ENCODE measurements at places on chromosomes 12 and 14. TPM values are rescaled to one million over a fixed set of nuclear protein-coding genes. Genes with fewer than 3 reads are reported as not detected.

FLVCR2 gene
- 0.50 TPM for total RNA-seq

RDH12 gene
- not detected for total RNA-seq

TMEM229B gene
- 2.3 TPM for total RNA-seq

ABCD2 gene
- total RNA-seq: 4.0 TPM

INHBC gene
- total RNA-seq: 0.16 TPM

DNA sequence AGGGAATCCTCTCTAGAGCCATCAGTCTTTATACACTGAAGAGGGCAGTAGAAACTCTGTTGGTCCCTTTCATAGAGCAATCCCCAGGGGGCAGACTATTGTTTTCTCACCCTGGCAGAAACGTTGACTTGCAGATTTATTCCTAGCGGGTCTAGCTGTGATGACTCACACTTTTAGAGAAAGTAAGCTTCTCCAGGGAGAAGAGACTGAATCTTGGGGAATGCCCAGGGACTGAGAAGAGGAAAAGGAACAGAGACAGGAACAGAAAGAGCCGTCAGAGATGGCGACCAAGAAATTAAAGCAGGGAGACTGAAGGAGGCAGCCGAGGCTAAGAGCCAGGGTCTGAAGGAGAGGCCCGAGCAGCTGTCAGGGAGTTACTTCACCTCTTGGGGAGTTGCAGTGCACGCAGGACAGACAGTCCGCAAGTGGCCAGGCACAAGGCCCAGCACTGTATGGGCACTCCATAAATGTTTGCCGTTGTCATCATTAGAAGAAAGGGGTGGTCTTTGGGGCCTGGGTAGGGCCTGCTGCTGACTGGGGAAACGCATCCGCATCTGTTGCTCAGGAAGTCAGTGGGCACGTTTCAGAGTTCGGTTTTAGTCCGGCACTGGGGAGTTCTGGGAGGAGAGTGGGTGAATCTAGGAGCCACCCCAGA lies 13.0 kb downstream of the PLEKHG6 start:
- H3K36me3 ChIP-seq: peaks cover 2% of the 10 kb centered on the region
- peak; percentile 55 for DNase-seq
- peak overlapping the region; percentile 89 for H3K27ac ChIP-seq
- no peaks in the 10 kb centered on the region for H3K27me3 ChIP-seq
- H3K4me1 ChIP-seq: peaks cover 49% of the 10 kb centered on the region

DNA sequence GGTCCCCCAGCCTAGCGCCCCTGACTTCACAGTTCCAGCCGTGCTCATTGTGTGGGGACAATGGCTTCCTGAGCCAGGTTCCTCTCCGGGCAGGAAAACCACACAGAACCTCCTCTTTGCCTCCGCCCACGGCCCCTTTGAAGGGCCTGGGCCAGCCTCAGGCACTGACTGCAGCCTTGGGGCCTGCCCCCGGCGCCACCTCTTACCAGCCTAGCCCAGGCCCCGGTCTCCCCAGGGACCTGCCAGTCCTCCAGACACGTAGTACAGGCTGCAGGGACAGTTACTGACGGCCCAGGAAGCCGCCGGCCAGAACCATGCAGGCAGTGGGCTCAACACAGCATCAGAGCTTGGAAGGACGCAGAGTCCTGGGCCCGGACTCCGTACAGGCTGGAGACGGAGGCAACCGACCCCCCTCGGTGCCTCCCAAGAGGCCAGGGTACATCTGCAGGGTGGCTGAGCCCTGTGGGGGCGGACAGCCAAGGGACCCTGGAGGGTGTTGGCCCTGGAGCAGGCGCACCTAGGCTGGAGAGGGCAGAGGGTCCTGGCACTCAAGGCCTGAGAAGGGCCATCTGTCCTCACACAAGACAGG lies 20.9 kb upstream of the NUDT14 start:
- no peaks in the 10 kb centered on the region for H3K36me3 ChIP-seq
- H3K4me1 ChIP-seq: peaks cover 16% of the 10 kb centered on the region
- peak overlapping the region; percentile 36 for H3K27ac ChIP-seq
- DNase-seq: peak; percentile 78
- peaks cover 21% of the 10 kb centered on the region for H3K27me3 ChIP-seq

- no peak overlapping the region for H3K27ac ChIP-seq
- no peak overlapping the region for H3K4me3 ChIP-seq
- H3K4me1 ChIP-seq: peaks cover 7% of the 10 kb centered on the region
- peaks cover 1% of the 10 kb centered on the region for H3K27me3 ChIP-seq
- DNase-seq: no peak
Observed at GRCh38 chr14:75310295-75311111, 31.9 kb downstream of the FOS start.

- no peak overlapping the region for H3K27ac ChIP-seq
- H3K27me3 ChIP-seq: no peaks in the 10 kb centered on the region
- H3K4me3 ChIP-seq: no peak overlapping the region
- no peak for DNase-seq
- H3K4me1 ChIP-seq: no peaks in the 10 kb centered on the region
- H3K36me3 ChIP-seq: no peaks in the 10 kb centered on the region
Observed at GRCh38 chr12:84785281-84785680, 127.3 kb downstream of the SLC6A15 start.

DNA sequence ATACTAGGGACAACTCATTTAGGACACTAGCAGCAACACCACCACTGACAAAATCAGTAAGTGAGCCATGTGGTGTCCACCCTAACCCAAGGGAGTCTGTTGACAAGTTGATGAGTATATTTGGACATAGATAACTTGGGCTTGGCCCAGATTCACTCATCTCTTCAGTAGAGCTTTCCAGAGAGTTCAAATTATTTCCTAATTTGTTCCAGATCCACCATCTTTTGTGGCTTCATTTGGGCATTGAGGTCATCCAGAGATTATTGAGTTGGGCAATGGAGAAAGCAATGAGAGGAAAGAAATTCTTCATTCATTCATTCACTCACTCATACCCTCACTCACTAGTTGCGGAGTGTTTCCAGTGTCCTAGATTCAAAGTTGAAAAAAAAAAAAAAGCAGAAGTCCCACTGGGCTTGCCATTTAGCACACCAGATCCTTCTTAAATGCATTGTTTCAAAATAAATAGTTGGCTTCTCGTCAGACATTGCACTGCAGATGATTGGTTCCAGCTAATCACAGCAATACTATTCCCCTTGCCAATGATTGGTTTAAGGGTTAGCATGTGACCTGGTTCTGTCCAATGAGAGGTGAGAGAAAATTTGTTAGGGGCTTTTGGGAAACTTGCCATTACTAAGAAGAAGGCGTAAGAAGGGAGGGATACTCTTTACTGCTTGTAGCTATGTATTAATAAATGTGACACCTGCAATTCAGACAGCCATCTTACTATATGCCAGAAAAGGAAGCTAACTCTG lies 31.8 kb upstream of the WSCD2 start:
- H3K36me3 ChIP-seq: no peaks in the 10 kb centered on the region
- H3K27me3 ChIP-seq: peaks cover 22% of the 10 kb centered on the region
- H3K4me3 ChIP-seq: no peak overlapping the region
- H3K27ac ChIP-seq: no peak overlapping the region

DNA sequence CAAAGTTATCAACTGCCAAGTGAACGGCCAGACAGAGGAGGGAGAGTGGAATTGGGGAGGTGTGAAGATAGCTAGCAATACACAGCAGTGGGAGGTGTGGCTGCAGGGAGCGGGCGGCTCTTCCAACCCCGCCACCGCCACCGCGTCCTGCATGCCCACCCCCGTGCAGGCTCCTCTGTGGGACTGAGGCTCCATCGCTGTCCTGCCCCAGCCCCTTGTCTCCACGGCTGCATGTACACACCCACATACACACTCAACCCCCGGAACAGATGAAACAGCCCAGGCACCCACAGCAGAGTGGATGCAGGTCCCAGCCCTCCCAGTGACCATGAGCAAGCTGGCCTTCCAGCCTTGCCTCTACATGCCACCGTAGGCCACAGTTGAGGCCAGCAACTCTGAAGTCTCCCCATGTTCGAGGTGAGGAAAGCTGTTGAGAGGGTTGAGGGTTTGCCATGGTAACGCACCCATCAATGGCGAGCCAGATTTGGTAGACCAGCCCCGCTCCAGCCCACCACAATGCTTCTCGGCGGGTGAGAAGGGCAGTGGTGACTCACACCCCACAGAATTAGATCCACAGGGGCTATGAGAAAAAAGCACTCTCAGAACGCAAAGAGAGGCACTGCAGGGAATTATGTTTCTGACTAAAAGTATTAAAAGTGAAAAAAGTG lies 39.3 kb downstream of the PITPNM2 start:
- H3K4me1 ChIP-seq: peaks cover 60% of the 10 kb centered on the region
- H3K27me3 ChIP-seq: no peaks in the 10 kb centered on the region
- peaks cover 21% of the 10 kb centered on the region for H3K36me3 ChIP-seq
- no peak overlapping the region for H3K4me3 ChIP-seq
- peak overlapping the region; percentile 22 for H3K27ac ChIP-seq

GRCh38 chr12:104716172-104716571 lies 241.9 kb downstream of the SLC41A2 start:
- peaks cover 38% of the 10 kb centered on the region for H3K4me1 ChIP-seq
- DNase-seq: no peak
- H3K36me3 ChIP-seq: no peaks in the 10 kb centered on the region
- H3K27ac ChIP-seq: no peak overlapping the region

DNA sequence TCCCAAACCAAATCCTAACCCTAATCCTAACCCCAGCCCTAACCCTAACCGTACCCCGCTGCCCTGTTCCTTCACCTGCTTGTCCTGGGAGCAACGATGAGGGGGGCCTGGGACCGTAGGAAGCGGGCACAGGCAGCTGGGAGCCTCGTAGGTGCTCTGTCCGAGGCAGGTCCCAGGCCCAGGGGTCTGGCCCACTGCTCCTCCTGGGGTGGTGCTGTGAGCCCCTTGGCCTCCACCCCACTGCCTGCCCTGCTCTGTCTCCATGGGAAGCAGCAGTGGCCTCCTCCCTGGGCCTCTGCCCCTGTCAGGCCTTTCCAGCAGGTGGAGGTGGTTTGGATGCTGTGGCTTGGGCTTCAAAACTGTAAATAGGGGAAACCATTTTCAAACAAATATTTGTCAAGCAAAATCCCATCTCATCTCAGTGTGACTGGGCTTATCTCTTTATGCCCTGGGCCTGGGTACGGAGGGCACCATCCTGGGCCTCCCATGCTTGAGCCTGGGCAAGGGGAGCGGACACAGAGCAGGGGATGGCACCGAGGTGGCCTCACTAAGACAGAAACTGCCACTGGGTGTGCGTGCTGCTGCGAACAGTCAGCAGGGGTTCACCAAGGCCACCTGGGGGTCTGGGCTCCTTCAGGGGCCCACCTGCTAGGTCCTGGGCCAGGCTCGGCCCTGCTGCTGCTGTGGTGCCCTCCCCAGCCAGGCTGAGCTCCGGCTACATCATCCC lies 3.7 kb upstream of the BEGAIN start:
- H3K4me3 ChIP-seq: no peak overlapping the region
- H3K27me3 ChIP-seq: peaks cover 13% of the 10 kb centered on the region
- peaks cover 2% of the 10 kb centered on the region for H3K4me1 ChIP-seq

DNA sequence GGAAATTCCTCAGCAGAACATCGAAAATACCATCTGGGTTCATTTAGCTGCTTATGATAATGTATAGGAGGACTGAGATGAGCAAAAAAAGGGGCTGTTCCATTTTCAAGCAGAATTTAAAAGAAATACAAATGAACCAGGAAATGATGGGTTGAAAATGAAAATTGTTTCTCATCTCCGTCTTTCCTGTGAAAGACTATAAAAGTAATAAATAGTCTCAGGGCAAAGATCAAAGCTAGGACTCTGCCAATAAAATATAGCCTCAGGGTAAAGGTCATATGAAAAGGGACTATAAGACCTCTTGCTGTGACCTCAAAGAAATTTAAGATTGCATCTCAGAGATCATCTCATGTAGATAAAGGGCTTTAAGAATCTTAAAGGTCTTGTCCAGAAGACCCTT lies 478.0 kb downstream of the BTG1 start:
- H3K36me3 ChIP-seq: peaks cover 1% of the 10 kb centered on the region
- H3K4me1 ChIP-seq: peaks cover 32% of the 10 kb centered on the region
- DNase-seq: no peak

- no peaks in the 10 kb centered on the region for H3K27me3 ChIP-seq
- no peak overlapping the region for H3K4me3 ChIP-seq
- H3K36me3 ChIP-seq: no peaks in the 10 kb centered on the region
- no peak overlapping the region for H3K27ac ChIP-seq
- no peak for DNase-seq
Observed at GRCh38 chr12:23911574-23911973, 37.9 kb downstream of the SOX5 start.

- H3K4me3 ChIP-seq: no peak overlapping the region
- peaks cover 10% of the 10 kb centered on the region for H3K4me1 ChIP-seq
- no peaks in the 10 kb centered on the region for H3K36me3 ChIP-seq
- DNase-seq: no peak
- H3K27ac ChIP-seq: no peak overlapping the region
Observed at GRCh38 chr14:99131632-99132271, 140.2 kb downstream of the BCL11B start.

DNA sequence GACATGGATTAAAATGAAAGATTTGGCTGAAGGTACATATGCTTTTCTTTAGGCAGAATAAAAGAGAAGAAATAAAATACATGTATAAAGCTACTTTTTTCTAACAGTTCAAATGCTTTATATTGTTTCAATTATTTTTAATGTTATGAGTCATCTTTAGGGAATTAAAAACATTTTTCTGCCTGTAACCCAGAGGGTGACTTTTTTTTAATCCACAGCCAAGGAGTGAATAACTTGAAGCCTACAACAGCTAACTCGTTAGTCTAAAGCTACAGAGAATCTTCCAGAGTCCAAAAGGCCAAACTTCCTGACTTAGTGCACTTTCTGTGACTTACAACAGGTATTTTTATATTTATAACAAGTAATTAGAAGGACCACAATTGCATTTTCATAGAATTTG lies 151.6 kb downstream of the SEC23A start:
- no peaks in the 10 kb centered on the region for H3K4me1 ChIP-seq
- no peaks in the 10 kb centered on the region for H3K36me3 ChIP-seq
- no peak for DNase-seq
- no peak overlapping the region for H3K27ac ChIP-seq
- H3K4me3 ChIP-seq: no peak overlapping the region
- peaks cover 5% of the 10 kb centered on the region for H3K27me3 ChIP-seq

DNA sequence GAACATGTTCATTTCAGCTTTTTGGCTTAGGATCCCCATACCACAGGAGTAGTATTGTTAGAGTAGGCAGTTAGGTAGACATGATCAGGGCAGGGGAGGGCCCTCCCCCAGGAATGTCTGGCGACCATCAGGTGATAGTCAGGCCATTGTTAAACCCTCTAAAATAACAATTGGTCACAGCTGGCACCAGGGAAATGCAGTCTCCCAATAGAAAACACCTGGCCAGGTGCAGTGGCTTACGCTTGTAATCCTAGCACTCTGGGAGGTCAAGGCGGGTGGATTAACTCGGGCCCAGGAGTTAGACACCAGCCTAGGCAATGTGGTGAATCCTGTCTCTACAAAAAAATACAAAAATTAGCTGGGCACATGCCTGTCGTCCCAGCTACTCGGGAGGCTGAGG lies 187.1 kb downstream of the MON2 start:
- no peaks in the 10 kb centered on the region for H3K36me3 ChIP-seq
- peaks cover 5% of the 10 kb centered on the region for H3K4me1 ChIP-seq
- no peak overlapping the region for H3K4me3 ChIP-seq
- no peak for DNase-seq
- no peak overlapping the region for H3K27ac ChIP-seq
- peaks cover 12% of the 10 kb centered on the region for H3K27me3 ChIP-seq
